SW 1271 (cell line): ENCODE measurements at places on chromosomes 2 and 18.

- DNase-seq, result no peak
Observed at GRCh38 chr2:133146893-133147292, 421.4 kb downstream of the NCKAP5 start.

- no peak for DNase-seq
Observed at GRCh38 chr2:84029903-84030575, 429.0 kb downstream of the SUCLG1 start.

DNA sequence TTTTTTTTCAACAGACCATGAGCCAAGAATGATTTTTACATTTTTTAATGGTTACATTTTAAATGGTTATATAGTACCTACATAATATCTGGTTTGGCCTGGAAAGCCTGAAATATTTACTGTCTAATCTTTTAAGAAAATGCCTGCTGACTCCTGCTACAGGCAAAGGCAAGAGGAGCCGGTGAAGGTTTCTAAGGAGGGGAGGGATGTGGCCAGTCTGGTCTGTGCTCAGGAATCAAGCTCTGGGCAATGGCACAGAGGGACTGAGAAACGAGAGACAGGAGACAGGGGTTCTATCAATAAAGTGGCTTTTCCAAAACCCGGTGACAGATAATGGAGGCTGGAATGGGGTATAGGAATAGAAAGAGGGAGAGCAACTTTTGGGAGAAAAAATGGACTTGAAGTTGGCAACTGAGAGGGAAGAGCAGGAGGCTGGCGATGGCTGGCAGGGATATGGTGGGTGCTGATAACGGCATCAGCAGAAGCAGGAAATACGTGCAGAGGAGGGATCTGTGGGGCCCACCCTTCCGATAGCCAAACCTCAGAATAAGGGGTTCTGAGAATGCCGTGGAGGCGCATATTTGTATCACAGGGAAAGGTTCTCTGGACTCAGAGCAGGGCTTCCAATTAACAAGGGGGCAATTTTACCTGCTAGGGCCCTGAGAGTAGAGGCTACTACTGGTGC lies 64.0 kb upstream of the DNMT3A start:
- DNase-seq, result no peak

DNA sequence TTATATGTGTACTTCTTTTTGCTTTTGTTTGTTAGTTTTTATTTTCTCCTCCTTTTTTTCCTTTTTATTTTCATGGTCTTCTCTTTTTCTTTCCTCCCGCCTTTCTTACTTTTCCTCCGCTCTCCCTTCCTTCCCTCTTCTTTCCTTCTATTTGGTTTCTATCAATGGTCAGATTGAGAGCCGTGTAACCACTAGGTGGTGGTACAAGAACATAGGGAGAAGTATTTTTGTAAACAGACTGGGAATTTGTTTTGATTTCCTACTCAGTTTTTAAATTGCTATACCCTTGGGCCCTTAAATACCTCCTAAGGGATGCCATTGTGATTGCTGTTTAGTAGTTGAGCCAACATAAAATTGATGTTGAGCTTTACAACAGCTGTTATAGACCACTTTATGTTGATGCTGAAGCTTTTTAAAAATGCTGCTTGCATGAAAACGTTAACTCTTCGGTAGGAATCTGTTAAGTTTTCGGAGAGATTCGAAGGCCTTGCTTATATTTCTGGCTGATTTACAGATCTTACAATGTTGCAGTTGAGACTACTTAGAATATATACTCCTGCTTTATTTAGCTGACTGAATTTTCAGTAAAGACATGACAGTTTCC lies 124.2 kb downstream of the UBE2E3 start:
- DNase-seq, result peak; percentile 10

- no peak for DNase-seq
Observed at GRCh38 chr18:31176531-31176930, 13.9 kb upstream of the DSC1 start.

GRCh38 chr18:25181993-25182392 lies 170.0 kb downstream of the ZNF521 start:
- DNase-seq, result no peak

DNA sequence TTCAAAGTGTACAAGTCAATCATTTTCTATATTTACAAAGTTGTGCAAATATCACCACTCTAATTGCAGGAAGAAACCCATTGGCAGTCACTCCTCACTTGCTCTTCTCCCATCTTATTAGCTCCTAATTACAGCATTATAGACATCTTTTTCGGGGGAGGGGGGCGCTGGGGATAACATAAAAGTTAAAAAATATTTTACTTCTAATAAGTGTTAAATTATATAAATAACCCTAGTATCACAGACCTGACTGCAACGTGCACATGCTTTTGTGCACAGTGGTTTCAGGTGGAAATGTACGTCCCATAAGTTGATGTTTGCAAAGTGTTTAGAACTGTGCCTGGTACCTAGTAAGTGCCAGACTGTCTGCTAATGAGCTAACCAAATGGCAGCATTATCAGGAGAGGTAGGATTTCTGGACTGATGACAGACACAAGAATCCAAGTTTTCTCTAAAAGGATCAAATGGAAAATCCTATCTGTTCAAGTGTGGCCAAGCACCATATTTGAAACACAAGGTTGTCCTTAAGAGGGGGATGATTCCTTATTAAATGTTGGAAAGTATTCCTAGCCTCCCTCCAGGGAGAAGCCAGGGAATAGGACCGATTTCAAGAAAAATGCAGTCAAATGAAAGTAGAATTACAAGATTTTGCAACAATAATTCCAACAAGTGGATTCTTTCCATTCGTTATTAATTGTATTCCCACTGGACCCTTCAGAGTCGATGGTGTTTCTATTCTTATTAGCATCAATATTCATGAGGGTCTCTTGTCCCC lies 70.0 kb downstream of the ACKR3 start:
- DNase-seq, result no peak

- no peak for DNase-seq
Observed at GRCh38 chr2:212815453-212815852, 276.9 kb upstream of the ERBB4 start.

- no peak for DNase-seq
Observed at GRCh38 chr2:182666674-182667314, 49.3 kb upstream of the DNAJC10 start.

GRCh38 chr2:168934826-168935225 lies 33.7 kb downstream of the G6PC2 start:
- DNase-seq, result no peak

GRCh38 chr2:189408294-189408693 lies 33.0 kb upstream of the WDR75 start:
- no peak for DNase-seq

- no peak for DNase-seq
Observed at GRCh38 chr2:241739651-241740050, 5.2 kb downstream of the D2HGDH start.

- no peak for DNase-seq
Observed at GRCh38 chr2:22701561-22702160, 683.3 kb upstream of the KLHL29 start.

- DNase-seq, result peak; percentile 5
Observed at GRCh38 chr18:34867520-34867919, 157.4 kb downstream of the DTNA start.

GRCh38 chr2:241803387-241804325 lies 5.3 kb upstream of the NEU4 start:
- DNase-seq, result no peak

DNA sequence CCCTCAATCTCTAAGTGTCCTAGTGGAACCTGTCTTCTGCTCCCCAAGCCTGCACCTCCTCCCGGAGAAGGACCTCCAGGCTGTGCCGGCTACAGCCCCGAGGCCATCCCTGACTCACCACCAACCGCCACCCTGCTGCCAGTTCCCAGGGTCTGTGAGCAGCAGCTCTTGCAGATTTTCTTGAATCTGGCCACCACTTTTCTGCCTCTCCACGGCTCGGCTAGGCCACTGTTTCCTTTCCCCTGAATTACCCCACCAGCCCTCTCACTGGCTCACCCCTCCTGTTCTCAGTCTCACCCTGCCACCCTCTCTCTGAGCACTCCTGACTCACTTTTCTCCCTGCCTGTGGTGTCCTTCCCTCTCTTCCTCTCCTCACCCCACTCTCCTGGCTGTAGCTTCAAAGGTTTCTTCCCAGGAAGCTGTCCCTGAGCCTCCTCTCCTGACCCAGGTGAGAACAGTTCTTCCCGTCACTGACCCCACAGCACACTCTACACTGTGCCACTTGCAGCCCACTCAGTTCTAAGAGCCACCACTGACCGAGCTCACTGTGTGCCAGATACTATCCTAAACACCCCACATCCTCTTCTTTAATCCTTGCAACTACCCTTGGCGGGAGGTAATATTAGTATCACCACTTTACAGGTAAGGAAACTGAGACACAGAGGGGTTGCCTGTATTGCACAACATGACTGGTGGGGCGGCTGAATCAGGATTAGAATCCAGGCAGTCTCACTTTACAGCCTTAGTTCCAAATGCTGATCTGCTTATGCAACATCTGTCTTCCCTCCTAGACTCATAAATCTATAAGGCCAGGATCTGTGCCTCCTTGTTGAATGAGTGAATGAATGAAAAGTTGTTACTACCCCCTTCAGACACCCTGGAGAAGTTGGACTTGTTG lies 111.6 kb downstream of the SMAD7 start:
- no peak for DNase-seq

GRCh38 chr2:190843890-190844699 lies 36.5 kb upstream of the GLS start:
- DNase-seq, result no peak

- DNase-seq, result no peak
Observed at GRCh38 chr2:162795312-162795711, 43.3 kb downstream of the KCNH7 start.

GRCh38 chr2:58130238-58130637 lies 83.6 kb downstream of the VRK2 start:
- DNase-seq, result no peak

GRCh38 chr2:107635883-107636282 lies 190.8 kb upstream of the RGPD4 start:
- no peak for DNase-seq

- no peak for DNase-seq
Observed at GRCh38 chr2:233211548-233211895, 40.0 kb upstream of the ATG16L1 start.

- no peak for DNase-seq
Observed at GRCh38 chr2:70566464-70566863, 12.8 kb upstream of the TGFA start.

GRCh38 chr2:75506101-75506697 lies 54.5 kb downstream of the EVA1A start:
- DNase-seq, result no peak

DNA sequence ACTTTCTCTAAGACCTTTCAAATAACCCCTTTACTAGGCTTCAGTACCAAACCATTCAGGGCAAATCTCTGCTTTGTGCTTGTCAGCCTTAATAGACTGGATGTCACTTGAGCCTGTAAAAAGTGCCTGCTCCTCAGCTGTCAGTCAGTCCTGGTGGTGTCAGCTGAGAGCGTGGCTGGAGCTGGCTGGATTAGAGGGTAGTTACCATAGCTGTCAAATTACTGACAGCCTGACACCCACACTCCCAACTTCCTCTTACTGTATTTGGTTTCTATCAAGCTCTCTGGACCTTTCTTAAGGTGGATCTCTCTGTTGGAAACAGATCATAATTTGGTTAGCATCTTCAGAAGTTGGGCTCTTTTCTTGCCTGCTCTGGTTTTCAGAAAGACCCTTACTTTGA lies 371.4 kb upstream of the ATP5MC3 start:
- no peak for DNase-seq

DNA sequence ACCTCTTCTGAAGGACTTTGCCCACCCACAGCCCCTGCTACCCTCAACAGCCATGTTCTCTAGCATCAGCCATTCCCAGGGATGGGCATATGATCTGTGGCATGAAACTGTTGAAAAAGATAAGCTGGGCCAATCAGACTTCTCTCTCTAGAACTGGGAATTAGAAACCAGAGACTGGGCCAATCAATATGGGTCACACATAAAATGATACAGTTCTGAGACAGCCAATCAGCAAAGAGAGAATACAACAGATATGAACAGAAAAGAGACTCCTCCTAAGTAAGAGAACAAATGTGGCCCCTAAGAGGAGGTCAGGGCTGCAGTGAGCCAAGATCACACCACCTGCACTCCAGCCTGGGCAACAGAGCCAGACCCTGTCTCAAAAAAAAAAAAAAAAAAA lies 2.1 kb downstream of the KIDINS220 start:
- DNase-seq, result no peak
